ENCODE measurements at places on chromosomes 16 and 17. TPM values are rescaled to one million over a fixed set of nuclear protein-coding genes. Genes with fewer than 3 reads are reported as not detected.

- no peaks in the 10 kb centered on the region for H3K36me3 ChIP-seq
- DNase-seq = no peak
- peaks cover 12% of the 10 kb centered on the region for H3K4me1 ChIP-seq
- H3K27me3 ChIP-seq = peaks cover 2% of the 10 kb centered on the region
Measured at GRCh38 chr17:50177983-50178834, 12.4 kb downstream of the SGCA start.

Gene MYH3
- 4.6 TPM for total RNA-seq

GRCh38 chr17:50865868-50866260 is 290 bp downstream of the TOB1 start:
- no peak for DNase-seq
- no peak overlapping the region for H3K27ac ChIP-seq
- H3K27me3 ChIP-seq = no peaks in the 10 kb centered on the region
- H3K36me3 ChIP-seq = peaks cover 26% of the 10 kb centered on the region
- peak overlapping the region; percentile 91 for H3K4me3 ChIP-seq

DNA sequence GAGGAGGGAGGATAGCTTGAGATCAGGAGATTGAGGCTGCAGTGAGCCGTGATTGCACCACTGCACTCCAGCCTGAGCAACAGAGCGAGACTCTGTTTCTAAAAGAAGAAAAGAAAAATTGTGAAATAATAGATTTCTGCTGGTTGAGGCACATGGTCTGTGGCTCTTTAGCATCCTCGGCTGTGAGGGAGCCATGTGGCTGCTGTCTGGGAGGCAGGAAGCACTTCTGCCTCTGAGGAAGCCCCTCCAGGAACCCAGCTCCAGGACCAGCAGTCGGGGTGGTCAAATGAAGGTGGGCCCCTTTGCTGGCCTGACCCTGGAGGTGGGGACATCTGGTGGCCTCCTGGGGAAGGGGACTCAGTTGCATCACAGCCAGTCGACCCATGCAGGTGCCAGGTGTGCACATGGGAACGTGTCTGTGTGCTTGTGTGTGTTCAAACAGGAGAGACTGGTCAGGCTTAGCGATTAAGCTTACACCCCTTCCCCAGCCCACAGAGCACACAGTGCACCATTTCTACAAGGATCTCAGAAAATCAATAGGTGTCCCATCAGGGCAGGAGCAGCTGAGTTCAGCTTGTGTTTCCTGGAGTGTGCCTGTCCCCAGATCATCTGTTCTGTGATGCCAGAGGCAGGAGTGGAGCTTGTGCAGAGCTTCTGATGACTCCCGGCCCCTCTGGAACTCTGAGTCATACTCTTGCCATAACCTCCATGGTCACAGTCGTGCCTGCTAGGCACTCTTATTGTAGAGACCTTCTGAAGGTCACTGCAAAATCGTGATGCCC is 24.3 kb upstream of the MGAT5B start:
- H3K36me3 ChIP-seq = no peaks in the 10 kb centered on the region
- H3K27me3 ChIP-seq = peaks cover 48% of the 10 kb centered on the region
- DNase-seq = no peak
- H3K4me1 ChIP-seq = peaks cover 11% of the 10 kb centered on the region

- no peaks in the 10 kb centered on the region for H3K27me3 ChIP-seq
- no peak overlapping the region for H3K4me3 ChIP-seq
- H3K36me3 ChIP-seq = peaks cover 48% of the 10 kb centered on the region
- DNase-seq = peak; percentile 6
Measured at GRCh38 chr17:8836821-8837562, 30.5 kb downstream of the PIK3R6 start.

Gene ABCC6
- total RNA-seq = not detected

- peaks cover 49% of the 10 kb centered on the region for H3K4me1 ChIP-seq
- peaks cover 16% of the 10 kb centered on the region for H3K36me3 ChIP-seq
- peak within 1 kb of the TSS; percentile 97 for H3K27ac ChIP-seq
- DNase-seq = peak; percentile 59
- H3K27me3 ChIP-seq = no peaks in the 10 kb centered on the region
- peak within 1 kb of the TSS; percentile 76 for H3K4me3 ChIP-seq
Measured at GRCh38 chr17:35879773-35880654, at the start of gene CCL5. Gene CCL5 (minus strand): TSS chr17:35880360.

Gene ACSM2B
- 2.3 TPM for total RNA-seq

DNA sequence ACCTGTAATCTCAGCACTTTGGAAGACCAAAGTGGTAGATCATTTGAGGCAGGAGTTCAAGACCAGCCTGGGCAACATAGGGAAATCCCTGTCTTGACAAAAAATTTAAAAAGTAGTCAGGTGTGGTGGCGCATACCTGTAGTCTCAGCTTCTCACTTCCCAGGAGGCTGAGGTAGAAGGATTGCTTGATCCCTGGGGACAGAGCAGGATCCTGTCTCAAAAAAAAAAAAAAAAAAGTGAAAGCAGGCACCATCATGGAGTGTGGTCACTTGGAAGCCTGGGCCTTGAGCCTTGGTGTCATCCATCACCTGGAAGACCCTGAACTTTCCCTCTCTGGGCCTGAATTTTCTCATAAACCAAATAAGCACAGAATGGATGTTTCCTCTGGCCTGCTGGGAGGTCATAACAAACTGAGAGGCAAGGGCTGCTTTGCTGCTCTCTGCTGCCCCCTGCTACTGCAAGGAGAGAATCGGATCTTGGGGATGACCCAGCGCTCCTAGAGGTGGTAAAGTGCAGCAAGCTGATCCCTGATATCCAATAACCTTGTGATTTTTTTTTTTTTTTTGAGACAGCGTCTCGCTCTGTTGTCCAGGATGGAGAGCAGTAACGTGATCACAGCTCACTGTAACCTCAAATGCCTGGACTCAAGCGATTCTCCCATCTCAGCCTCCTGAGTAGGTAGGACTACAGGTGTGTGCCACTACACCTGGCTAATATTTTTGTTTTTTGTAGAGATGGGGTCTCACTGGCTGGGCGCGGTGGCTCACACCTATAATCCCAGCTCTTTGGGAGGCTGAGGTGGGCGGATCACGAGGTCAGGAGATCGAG is 75.9 kb upstream of the RNU2-1 start:
- H3K27me3 ChIP-seq = no peaks in the 10 kb centered on the region
- no peak overlapping the region for H3K27ac ChIP-seq
- peaks cover 6% of the 10 kb centered on the region for H3K4me1 ChIP-seq
- peak; percentile 6 for DNase-seq
- no peak overlapping the region for H3K4me3 ChIP-seq

GRCh38 chr16:87032554-87032953 is 284.6 kb downstream of the C16orf95 start:
- H3K4me3 ChIP-seq = no peak overlapping the region
- no peak overlapping the region for H3K27ac ChIP-seq
- H3K27me3 ChIP-seq = no peaks in the 10 kb centered on the region
- H3K4me1 ChIP-seq = no peaks in the 10 kb centered on the region

Gene ZNF423
- total RNA-seq = not detected

Gene UNK
- 26.8 TPM for total RNA-seq

DNA sequence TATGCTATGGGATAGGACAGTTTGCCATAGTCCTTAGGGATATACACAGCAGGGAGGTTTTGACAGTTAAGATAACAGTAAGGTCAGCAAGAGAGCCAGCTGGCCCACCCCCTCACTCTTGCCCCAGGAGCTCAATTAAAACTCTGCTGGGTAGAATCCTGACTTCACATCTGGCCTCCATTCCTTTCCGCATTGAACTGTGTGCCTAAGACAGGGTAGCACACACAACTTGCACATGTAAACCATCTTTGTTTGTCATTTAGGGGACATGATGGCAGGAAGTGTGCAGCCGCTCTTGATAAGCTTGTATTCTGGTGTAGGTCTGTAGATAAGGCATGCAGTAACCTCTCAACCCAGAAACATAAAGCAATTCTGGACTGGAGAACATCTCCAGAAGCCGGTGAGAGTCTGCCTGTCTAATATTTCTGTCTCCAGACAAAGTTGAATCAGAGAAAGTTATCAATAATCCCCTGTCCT is 5.2 kb downstream of the MINK1 start:
- H3K4me1 ChIP-seq = peaks cover 53% of the 10 kb centered on the region
- no peak for DNase-seq
- H3K36me3 ChIP-seq = peaks cover 21% of the 10 kb centered on the region

GRCh38 chr16:74756203-74756602 is 18.4 kb downstream of the FA2H start:
- DNase-seq = no peak
- H3K4me3 ChIP-seq = no peak overlapping the region
- no peak overlapping the region for H3K27ac ChIP-seq
- H3K4me1 ChIP-seq = no peaks in the 10 kb centered on the region
- H3K27me3 ChIP-seq = no peaks in the 10 kb centered on the region

DNA sequence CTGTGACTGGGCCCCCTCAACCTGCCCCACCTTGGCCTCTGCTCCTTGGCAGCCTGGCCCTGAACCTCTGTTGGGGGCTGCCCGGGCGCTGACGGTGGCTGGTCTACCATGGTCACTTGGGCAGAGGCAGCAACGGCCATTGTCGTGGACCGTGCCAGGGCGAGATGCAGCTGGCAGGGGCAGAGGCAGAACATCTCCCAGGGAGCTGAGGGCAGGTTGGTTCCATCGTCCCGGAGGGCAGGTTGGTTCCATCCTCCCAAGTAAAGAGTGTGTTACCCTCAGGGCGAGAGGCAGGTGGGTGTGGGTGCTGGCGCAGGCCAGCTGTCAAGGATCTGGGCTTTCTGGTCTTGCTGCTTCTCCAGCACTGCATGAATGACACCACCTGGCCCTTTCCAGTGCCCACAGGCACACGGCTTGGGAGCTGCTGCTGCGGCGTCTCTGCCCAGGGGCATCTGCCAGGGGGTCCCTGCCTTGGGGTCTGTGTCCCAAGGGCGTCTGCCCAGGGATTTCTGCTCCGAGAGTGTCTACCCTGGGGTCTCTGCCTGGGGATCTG is 12.0 kb downstream of the ACSF3 start:
- no peak overlapping the region for H3K27ac ChIP-seq
- H3K4me1 ChIP-seq = peaks cover 11% of the 10 kb centered on the region
- H3K36me3 ChIP-seq = peaks cover 66% of the 10 kb centered on the region
- no peaks in the 10 kb centered on the region for H3K27me3 ChIP-seq
- H3K4me3 ChIP-seq = no peak overlapping the region
